Stimulated activated CD8-positive, alpha-beta memory T cell treated with anti-CD3 and anti-CD28 coated beads, Interleukin-15, amount 100 ng/mL, for 4 hours (primary cell): ENCODE measurements at places on chromosomes 5 and 9.

GRCh38 chr5:146344155-146345118 is 5.8 kb downstream of the POU4F3 start:
- DNase-seq = no peak

DNA sequence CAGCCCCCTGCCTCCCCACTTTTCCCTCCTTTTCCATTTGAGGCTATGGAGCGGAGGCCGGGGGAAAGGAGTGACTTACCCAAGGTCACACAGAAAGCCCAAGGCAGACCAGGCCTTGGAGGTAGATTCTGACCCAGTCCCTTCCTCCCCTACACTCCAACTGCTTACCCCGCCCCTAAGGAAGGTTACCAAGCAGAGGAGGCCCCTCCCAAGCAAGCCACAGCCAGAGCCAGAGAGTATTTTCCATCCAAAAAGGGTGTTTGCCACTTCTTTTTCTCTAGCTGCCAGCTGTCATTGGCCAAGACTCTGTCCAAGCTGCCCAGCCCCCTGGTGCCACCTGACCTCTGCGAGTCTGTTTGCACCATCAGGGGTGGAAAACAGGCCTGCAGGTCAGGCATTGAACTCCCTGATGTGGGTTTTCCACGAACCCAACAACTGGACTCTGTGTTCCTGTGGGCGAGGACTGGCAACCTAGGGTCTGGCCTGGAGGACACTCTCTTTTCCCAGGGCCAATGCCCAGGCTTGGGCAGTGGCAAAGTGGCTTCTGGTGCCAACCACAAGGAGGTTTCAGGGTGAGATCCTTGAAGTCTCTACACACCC is 6.3 kb upstream of the ASS1 start:
- DNase-seq = no peak

GRCh38 chr9:107039542-107039941 is 176.6 kb downstream of the ZNF462 start:
- no peak for DNase-seq

GRCh38 chr9:101418518-101419430 is 16.8 kb downstream of the ALDOB start:
- DNase-seq = no peak

GRCh38 chr5:177290816-177291596 is 12.5 kb downstream of the RAB24 start:
- DNase-seq = no peak

DNA sequence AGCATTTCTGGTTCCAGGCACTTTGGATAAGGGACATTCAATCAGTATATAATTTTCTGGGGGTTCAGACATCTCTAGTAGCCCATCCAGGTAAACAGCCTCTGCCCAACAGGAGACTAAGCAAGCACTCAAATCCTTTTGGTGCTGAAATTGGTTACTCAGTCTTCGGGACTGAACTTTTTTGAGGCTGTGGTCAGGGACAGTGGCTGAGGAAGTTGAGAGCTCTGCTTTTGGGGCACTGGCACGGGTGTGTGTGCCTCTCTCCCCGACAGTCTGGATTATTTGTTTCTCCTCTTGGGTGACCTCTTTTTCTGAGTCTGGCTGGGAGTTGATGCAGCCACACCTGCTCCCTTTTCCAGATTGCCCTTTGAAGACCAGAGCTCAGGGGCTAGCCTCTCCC is 47.6 kb downstream of the ACER2 start:
- DNase-seq = no peak

DNA sequence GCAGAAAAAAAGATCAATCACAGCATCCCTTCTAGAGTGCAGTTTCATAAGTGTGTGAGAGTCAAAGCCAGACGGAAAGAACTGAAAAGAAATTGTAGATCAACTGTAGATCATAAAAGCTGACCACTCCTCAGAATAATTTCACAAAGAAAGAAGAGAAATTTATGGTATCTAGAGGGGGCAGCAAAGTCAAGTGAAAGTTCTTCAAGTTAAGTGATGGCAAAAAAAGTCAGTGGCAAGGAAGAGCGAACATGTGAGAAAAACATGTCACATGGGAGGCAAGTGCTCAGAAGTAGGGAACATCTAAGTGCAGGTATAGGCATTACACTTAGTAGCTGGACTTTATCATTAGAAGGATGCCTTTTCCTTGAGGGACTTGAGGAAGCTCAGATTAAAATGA is 245.1 kb upstream of the ISL1 start:
- DNase-seq = no peak

GRCh38 chr9:75117564-75117963 is 29.2 kb downstream of the OSTF1 start:
- DNase-seq = no peak
